ENCODE measurements at places on chromosomes 7 and 10. TPM values are rescaled to one million over a fixed set of nuclear protein-coding genes. Genes with fewer than 3 reads are reported as not detected.

DNA sequence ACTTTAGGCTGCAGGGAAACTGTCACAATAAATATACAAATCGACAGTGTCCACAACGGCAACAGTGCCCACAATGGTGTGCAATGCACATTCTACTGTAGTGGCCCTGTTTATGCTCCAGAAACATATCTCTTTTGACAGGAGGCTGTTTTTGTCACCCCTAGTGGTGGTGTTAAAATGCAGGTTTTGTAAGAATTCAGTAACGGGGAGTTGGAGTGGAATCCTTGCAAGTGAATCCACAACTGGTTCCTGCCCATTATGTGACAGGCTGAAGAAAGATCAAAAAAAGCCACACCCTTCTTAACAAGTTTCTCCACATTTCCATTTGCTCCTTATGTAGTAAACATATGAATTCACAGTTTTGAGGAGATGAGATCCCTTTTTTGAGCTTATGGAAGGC, 58.5 kb downstream of the BEND7 start:
- H3K4me3 ChIP-seq = no peak overlapping the region
- no peak overlapping the region for H3K27ac ChIP-seq

DNA sequence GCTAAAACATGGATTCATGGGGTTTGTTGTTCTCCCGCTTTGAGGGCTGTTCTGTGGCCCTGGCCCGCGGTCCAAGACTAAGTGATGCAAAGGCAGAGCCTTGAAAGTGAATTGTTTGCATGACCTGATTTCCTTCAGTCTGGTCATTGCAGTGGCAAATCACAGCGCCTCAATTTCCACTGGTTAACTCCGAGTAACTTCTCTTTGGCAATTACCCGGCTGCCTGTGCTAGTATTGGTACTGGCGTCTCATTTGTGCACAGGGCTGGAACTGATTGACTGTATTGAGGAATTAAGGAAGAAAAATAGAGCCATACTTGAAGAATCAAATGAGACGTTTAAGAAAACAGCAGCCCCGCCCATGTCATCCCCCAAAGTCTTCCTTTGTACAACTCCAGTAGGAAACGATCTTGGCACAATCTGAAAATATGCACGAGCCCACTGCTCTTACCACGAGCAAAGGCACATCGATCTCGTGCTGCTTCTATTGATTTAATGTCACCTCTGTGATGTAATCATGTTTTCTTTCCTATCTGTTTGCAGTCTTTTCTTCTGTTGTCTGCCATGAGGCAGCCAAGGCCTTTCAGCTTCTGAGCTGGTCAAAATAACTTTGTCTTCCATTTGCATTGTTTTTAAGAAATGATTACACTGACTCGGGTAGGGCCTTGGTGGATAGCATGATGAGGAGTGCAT, 60.6 kb upstream of the SHH start:
- H3K36me3 ChIP-seq = no peaks in the 10 kb centered on the region
- H3K27ac ChIP-seq = no peak overlapping the region
- H3K27me3 ChIP-seq = no peaks in the 10 kb centered on the region
- no peak for DNase-seq
- no peaks in the 10 kb centered on the region for H3K4me1 ChIP-seq
- no peak overlapping the region for H3K4me3 ChIP-seq

- no peak overlapping the region for H3K27ac ChIP-seq
- DNase-seq = no peak
- no peaks in the 10 kb centered on the region for H3K36me3 ChIP-seq
- H3K4me3 ChIP-seq = no peak overlapping the region
Measured at GRCh38 chr7:1706381-1706720, 36.3 kb downstream of the ELFN1 start.

DNA sequence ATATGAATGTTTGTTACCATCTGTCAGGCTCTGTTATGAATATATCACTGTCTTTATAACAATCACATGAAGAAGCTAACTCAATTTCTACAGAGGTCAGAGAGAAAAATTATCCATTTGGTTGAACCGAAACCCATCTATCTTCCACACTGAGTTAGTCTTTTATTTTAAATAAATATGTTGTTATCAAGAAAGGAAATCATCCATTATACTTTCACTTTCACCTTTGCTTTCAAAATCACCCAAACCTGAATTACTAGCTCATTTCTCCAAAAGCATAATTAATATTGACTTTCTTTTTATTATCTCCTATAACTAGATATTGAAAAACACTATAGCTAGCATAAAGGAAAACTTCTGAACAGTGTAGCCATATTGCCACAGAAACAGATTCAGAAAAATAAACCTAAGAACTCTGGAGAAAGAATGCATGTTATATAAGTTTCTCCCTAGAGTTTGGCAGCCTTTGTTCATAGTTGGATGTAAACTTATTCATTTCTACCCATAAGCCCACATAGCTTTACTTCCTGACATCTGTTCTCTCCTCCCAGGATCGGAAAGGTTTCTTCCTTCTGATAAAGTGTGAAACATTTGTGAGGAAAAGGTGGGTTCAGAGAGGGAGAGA, 66.0 kb downstream of the NPSR1 start:
- no peaks in the 10 kb centered on the region for H3K36me3 ChIP-seq
- H3K27me3 ChIP-seq = no peaks in the 10 kb centered on the region

DNA sequence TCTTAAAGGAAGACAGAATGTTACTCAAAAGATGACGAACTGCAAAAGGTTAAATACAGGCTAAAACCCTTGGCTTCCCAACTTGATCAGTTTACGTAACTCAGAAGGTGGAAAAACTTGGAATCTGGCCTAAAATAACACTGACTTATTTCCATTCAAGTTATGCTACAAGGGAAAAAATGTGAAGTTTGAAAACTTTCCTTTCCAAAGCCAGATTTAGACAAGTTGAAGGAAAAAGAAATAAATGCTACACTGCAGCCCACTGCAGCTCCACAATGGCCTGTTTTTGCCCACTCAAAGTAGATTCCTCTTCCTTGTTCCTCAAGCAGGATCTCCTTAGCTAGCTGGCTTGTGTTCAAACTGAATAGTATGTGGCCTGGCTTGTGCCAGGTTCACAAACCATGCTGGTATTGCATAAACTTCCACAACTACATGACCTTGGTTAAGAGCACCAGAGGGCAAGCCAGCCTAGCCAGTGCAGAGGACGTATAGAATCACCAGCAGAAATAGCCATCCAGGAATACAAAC, 166.2 kb downstream of the CPEB3 start:
- DNase-seq = no peak
- peaks cover 9% of the 10 kb centered on the region for H3K4me1 ChIP-seq
- H3K27me3 ChIP-seq = no peaks in the 10 kb centered on the region

Gene CLCN1
- total RNA-seq = not detected

Gene ANXA7
- total RNA-seq = 56.2 TPM

Data from Karpas-422 (cell line).